RCC 7860 (cell line): ENCODE measurements at places on chromosomes 11 and 22.

DNA sequence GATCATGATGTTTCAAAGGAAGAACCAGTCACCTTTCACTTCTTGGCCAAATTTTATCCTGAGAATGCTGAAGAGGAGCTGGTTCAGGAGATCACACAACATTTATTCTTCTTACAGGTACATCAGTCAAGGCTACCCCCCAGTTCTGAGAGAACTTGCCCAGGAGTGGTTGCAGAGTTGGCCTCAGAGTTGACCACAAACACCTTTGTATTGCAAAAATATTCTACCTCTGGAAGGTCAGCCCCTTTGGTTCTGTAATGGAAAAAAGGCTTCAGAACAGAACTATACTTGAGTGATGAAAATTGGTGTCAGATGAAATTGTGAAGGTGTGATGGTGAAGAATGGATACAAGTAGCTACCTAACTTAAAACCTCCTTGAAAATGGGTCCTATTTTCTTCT lies 35.7 kb downstream of the NF2 start:
- DNase-seq: no peak

DNA sequence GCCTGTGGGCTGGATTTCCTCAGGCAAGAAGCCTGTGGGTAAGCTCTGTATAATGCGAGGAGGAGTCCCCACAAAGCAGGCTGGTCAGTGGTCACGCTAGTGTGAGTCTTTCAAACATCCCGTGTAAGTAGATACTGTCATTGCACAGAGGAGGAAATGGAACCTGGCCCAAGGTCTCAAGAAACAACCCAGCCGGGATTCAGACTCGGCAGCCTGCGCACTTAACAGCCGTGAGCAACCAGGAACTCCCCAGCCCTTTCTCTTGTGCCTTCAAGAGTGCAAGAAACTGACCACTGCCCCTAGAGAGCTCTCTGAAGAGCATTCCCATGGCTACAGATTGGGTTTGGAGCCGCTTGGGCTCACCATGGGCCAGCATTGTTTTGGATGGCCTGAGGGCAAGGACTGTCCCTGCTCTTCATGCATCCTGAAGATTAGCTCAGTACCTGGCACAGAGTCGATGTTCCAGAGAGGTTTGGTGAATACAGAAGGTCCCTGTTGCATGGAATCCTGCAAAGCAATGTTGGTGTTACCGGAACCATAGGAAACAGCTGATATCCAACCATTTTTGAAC lies 6.0 kb downstream of the MPST start:
- no peak for DNase-seq

DNA sequence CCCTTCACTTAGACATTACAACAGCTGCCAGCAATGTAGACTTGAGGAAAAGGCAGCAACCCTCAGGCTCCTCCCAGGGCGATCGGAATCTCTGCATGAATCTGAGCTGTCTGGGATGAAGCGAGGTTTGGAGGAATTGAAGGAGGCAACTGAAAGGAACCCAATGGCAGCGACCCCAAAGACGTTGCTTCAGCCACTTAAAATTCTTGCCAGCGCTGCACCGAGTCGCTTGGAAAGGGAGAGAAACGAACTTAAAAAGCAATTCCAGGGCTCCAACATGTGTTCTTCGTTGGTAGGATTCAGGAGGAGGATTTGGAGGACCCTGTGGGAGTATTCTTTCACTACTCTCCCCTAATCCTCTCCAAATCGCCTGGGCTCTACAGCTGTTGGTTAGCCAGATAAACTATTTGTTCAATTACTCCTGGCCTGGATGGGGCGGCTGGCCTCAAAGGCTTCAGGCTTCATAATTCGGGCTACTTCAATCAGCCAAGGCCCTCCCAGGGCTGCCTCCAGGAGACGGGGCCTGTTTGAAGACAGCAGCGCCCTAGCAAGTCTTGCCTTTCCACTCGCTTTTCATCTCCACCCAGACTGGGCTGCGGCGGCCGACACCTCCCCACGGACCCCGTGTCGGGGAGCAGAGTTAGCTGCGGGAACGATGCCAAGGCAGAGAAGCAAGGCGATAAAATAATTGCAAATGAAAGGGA lies 72.4 kb upstream of the TMEM45B start:
- no peak for DNase-seq

DNA sequence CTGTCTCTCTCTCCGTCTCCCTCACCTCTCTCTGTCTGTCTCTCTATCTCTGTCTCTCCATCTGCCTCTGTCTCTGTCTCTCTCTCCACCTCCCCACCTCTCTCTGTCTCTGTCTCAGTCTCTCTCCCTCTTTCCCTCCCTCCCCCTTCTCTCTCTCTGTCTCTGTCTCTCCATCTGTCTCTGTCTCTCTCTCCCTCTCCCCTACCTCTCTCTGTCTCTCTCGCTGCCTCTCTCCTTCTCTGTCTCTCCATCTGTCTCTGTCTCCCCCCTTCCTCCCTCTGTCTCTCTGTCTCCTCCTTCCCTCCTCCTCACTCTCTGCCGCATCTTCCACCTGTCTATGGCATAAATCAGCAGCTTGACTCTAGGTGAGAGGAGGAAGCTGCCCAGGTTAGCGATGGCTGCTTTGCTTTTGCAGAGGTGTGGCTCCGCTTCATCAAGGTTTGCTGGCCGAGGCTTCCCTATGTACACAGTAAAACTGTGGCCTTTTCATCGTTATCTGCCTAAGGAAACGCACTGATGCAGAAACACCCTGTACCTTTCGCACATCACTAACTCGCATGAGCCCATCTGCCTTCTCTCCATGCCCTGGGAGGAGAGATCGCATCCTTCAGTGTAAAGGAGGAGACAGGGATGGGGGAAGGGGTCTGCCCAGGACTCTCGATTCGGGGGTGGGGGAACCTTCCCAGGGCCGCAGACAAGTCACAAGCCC lies 44.5 kb downstream of the ANO1 start:
- no peak for DNase-seq

DNA sequence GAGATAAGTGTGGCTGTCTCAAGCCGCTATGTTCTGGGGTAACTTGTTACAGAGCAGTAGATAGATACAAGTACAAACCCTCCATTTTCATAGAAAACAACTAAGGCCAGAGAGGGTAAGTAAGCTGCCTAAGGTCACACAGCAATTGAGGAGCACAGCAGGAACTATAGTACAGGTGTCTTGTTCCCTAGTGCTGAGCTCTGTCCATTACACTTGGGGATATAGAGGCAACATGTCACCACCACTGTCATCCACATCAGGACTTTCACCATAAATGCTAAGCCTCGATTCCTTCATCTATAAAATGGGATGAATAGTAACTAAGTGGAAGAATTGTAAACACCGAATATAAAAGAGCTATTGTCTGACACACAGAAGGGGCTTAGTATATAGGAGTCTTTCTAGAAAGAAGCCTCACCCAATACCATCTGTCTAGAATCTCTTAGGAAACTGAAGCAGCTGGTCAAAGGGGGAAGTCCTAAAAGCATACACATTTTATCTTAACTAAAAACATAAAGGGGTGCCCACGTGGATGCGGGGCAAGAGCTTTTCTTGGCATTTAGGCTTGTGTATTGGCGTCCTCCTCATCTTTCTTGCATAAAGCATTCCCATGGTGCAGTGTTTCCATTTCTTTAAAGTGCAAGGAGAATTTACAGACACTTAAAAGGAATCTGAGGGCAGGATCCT lies 93.8 kb upstream of the ALX4 start:
- no peak for DNase-seq
